A375 (cell line): ENCODE measurements at places on chromosomes 6 and 20. TPM values are rescaled to one million over a fixed set of nuclear protein-coding genes. Genes with fewer than 3 reads are reported as not detected.

Gene PLN
- total RNA-seq, result 0.08 and 0.29 TPM in 2 replicates

Gene PIM1
- 14.0 and 18.5 TPM in 2 replicates for total RNA-seq

Gene IGF2R
- total RNA-seq, result 33.0 and 40.7 TPM in 2 replicates

Gene IMPG1
- total RNA-seq, result not detected in 2 replicates

Gene MAVS
- total RNA-seq, result 21.0 and 21.7 TPM in 2 replicates

Gene HTR1E
- not detected in 2 replicates for total RNA-seq

Gene WFDC2
- 0.72 and 1.1 TPM in 2 replicates for total RNA-seq

Gene SLC12A5
- not detected in 2 replicates for total RNA-seq

Gene CST7
- total RNA-seq, result not detected in 2 replicates

Gene GABRR2
- 0.24 and 0.26 TPM in 2 replicates for total RNA-seq

Gene DDX43
- total RNA-seq, result not detected in 2 replicates

Gene NHLRC1
- 0.30 and 0.40 TPM in 2 replicates for total RNA-seq

Gene PLEKHG1
- total RNA-seq, result 2.4 and 4.0 TPM in 2 replicates

Gene HMGCLL1
- total RNA-seq, result 0.26 TPM in 1 of 2 replicates, not detected in the other

Gene RAET1G
- 0.34 and 0.49 TPM in 2 replicates for total RNA-seq

Gene CFB
- 0.60 and 1.6 TPM in 2 replicates for total RNA-seq

Gene ECT2L
- total RNA-seq, result not detected in 2 replicates

Gene C6orf15
- not detected in 2 replicates for total RNA-seq

Gene TAAR5
- not detected in 2 replicates for total RNA-seq

Gene COL19A1
- 14.0 and 15.2 TPM in 2 replicates for total RNA-seq

Gene SPO11
- not detected in 2 replicates for total RNA-seq

Gene UNC5CL
- 0.53 and 1.0 TPM in 2 replicates for total RNA-seq

Gene LRRN4
- 0.05 TPM in 1 of 2 replicates, not detected in the other for total RNA-seq

Gene OOEP
- total RNA-seq, result not detected in 2 replicates

Gene RIN2
- total RNA-seq, result 10.9 and 11.4 TPM in 2 replicates

Gene SLC4A11
- total RNA-seq, result 1.5 and 1.7 TPM in 2 replicates

Gene BMP7
- total RNA-seq, result 1.5 TPM in 2 replicates

Gene SULF2
- 82.1 and 82.7 TPM in 2 replicates for total RNA-seq

Gene ZBTB24
- total RNA-seq, result 5.4 and 5.7 TPM in 2 replicates
